Activated naive CD4-positive, alpha-beta T cell (primary cell): ENCODE measurements at places on chromosomes 6 and 20.

DNA sequence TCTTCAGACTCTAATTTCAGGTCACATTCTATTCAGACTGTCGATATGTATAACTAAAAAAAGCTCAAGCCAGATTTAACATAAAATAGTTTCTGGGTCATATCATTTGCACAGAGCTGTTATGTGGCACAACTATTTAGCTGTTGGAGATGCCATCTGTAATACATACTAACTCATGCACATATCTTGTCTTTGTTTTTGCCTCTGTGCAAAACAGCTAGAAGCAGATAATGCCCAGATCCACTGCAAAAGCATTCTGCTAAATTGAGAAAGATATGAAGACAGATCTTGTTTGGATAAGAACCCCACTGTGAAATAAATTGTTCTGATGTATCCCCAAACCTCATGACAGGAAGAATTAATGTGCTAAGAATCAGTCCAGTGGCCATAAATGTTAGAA lies 522.8 kb upstream of the AGPAT4 start:
- DNase-seq, result no peak

GRCh38 chr6:16718356-16718755 lies 42.9 kb downstream of the ATXN1 start:
- no peak for DNase-seq

- no peak for DNase-seq
Observed at GRCh38 chr6:88748141-88748540, 215.3 kb downstream of the RNGTT start.

DNA sequence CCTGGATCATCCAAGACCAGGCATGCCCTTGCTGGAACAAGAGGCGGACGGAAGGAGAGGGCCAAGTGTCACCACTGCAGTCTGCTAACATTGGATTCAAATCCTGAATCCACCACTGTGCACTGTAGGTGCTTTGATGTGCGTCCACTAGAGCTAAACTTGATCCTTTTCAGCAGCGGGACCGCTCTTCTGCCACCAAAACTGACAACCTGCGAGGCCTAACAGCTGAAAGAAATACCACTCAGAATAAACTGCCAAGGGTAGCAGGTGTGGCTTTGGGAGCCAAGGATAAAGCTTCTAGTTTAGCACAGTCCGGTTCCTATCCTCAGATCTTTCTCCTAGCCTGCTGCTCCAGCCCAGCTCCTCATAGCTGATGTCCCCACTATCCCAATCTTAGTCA lies 108.0 kb downstream of the ATXN1 start:
- no peak for DNase-seq

- no peak for DNase-seq
Observed at GRCh38 chr6:92124200-92124651, 1295.1 kb downstream of the EPHA7 start.

DNA sequence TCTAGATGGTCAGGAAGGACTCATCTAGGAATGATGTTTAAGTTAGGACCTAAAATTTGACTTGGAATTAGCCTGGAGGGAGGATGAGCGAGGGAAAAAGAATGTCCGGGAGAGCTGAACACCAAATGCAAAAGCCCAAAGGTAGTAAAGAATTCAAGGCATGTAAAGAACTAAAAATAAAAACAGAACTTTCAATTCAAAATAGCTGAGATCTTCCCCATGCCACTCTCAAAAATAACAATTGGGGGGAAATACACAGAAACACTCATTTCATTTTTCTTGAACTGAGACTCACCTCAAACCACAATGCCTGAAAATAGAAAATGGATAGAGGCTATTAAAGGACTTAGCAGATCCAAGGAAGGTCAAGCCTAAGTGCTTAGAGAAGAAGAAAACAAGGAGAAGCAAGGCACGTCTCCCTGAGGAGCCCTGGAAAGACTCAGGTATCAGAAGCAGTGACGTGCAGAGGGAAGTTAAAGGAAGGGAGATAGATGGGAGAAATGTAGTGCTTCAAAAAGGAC lies 10.4 kb downstream of the PXT1 start:
- DNase-seq, result no peak

- no peak for DNase-seq
Observed at GRCh38 chr20:50121858-50122271, 8.9 kb upstream of the UBE2V1 start.

GRCh38 chr6:165819394-165819793 lies 156.4 kb upstream of the PDE10A start:
- DNase-seq, result no peak

DNA sequence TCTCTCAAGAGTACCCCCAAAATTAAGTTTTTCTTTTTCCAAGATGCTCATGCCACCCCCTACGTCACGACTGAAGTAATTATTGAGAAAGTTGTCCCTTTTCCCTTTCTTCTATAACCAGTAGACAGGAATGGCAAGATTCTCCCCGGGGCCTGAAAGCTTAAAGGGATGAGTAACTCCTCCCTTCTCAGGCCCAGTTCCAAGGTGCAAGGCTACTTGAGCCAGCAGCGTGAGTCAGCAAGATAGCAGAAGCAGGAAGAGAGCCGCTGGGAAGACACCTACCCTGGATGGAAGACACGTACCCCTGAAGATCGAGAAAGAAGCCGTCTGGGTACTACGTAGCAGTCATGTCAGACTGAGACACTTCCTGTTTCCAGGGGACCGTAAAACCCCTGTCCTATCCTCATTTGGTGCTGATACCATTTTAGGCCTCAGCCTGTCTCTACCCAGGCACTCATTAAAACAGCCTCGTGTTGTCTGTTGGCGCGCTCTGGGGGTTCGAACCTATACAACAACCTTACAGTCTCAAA lies 241.0 kb downstream of the ADGRG6 start:
- no peak for DNase-seq

- no peak for DNase-seq
Observed at GRCh38 chr6:75775219-75775618, 26.2 kb downstream of the MYO6 start.
